T-helper 2 cell (primary cell): ENCODE measurements at places on chromosomes 7 and 10.

GRCh38 chr10:104318810-104319741 lies 19.2 kb downstream of the ITPRIP start:
- DNase-seq, result no peak

DNA sequence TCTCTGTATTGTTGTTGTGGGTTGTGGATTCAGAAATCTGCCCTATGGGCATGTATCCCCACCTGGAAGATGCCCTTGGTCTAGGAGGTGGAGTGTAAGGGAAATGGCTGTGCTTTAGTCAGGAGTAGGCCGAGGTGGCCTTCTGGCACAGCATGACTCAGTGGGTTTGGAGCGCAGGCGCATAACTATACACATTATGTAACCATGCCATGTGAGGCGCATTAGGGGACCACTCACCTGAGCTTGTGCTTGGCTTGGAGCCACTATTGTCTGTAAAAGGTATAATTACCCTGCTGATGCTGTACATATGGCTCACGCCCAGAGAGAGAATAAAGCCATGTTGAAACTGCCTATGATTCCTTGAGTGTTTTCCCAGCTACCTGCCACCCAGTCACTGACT lies 20.6 kb upstream of the ADAMTS14 start:
- no peak for DNase-seq

DNA sequence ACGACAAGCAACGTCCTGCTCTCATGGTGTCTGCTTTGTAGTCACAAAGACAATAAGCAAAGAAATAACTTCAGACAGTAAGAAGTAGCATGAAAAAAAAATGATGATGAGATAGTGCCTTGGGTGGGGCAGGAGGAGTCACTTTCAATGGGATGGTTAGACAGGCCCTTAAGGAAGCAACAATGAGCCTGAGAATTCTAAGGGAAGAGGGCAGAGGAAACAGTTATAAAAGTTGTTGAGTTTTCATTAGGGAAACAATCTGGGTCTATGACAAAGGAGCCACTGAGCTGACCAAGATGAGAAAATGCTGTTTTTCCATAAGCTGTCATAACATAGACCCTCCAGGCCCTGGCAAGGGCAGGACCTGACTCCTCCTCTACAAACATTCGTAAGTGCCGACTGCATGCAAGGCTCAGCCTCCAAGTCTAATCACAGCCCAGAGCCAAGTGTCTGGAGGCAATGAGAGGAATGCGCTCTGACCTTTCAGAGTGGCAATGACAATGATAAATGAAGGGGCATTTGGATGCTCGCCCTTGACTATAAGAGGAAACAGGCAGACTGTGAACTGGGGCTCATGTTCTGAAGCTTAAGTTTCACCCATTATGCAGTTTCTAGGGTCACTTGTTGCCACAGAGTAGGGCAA lies 43.7 kb downstream of the PPP1R3C start:
- no peak for DNase-seq

GRCh38 chr7:36407636-36408550 lies 18.2 kb downstream of the ANLN start:
- no peak for DNase-seq

DNA sequence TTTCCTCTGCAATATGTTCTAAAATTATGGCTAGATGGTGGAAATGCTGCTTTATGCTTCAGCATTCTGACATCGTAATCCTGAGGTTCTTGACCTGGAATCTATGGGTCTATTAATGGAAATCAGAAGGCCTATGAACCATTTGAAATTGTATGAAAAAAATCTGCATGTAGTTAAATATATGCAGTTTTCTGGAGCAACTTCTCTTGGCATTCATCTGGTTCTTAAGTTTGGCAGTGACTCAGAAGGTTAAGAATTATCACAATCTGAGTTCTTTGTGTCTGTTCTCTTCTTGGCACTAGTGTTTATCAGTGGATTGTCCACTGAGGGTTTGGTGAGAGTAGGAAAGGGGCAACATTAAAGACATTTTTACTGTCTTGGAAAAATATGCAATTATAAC lies 71.1 kb upstream of the FZD1 start:
- no peak for DNase-seq

DNA sequence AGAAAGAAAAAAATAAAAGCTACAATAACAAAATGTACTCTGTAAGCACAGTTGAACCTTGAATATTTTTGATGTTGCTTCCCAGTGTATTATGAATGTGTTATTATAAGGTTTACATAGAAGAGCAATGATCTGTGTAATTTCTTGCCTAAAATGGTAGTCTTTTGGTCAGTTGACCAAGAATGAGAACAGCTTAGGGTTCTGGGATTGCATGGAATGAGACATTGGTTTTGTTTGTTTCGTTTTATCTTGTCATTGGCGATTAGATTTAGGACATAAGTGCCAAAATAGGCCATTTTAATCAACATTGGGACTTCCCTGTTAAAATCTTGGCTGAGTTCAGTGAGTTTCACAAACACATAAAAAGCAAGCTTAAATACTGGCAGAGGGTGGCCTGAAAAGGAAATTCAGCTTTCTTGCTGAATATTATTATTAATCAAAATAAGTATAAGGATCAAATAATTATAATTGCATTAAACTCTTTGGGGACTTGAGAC lies 49.1 kb upstream of the GLCCI1 start:
- no peak for DNase-seq
